ENCODE measurements at places on chromosomes 16 and 17. TPM values are rescaled to one million over a fixed set of nuclear protein-coding genes. Genes with fewer than 3 reads are reported as not detected.
A peak's percentile ranks its signal among the peaks of the same experiment; 100 is the strongest.

DNA sequence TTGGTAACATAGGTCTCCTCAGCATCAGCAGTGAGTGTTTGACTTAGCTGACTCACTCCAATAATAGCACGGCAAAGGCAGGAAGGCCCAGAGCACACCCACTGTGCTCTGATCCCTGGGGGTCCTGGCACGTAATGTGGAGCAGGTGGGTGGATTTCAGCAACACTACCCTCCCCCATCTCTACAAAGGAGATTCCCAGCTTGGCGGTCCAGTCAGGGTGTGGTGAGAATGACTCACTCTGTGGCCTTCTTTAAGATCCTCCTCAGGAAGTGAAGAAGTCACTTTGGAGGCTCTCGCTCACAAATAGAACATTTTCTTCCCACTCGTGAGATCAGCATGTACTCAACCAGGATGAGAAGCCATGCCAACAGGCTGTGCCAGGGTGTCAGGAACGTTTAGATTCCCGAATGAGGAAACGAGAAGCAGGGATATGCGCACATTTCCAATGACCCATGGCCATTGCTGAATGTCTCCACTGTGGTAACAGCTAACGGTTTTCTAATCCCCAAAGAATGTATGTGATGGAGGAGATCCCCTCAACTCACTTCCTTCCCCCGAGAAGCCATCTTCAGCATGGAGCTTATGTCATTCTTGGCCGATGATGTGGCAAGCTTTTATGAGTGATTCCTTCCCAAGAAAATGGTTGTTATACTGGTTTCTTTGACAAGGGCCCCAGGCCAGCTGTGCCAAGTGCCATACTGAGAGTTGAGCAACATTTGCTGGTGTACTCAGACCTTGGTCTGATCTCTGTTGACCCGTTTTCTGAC is 365.2 kb downstream of the C16orf95 start:
- DNase-seq: no peak

DNA sequence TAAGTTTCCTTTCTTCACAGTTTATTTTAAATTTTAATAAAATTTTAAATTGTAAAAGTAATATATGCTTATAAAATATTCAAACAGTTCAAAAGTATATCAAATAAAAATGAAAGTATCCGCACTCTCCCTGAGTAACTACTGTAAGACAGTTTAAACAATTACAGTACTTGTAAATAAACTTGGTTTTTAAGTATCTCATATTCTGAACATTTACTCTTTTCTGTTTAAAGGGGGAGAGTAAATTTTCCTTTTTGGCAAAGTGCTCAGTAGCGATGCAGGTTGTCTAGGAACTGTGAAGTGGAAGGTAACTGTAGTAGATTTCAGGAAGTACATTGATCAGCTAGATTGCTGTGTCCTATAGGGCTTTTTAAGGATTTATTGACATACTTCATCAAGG is 28.8 kb downstream of the AATF start:
- DNase-seq: no peak

GRCh38 chr17:55089256-55089655 is 120.7 kb downstream of the STXBP4 start:
- DNase-seq: no peak

- DNase-seq: no peak
Measured at GRCh38 chr17:79029327-79030009, 5.5 kb downstream of the C1QTNF1 start.

DNA sequence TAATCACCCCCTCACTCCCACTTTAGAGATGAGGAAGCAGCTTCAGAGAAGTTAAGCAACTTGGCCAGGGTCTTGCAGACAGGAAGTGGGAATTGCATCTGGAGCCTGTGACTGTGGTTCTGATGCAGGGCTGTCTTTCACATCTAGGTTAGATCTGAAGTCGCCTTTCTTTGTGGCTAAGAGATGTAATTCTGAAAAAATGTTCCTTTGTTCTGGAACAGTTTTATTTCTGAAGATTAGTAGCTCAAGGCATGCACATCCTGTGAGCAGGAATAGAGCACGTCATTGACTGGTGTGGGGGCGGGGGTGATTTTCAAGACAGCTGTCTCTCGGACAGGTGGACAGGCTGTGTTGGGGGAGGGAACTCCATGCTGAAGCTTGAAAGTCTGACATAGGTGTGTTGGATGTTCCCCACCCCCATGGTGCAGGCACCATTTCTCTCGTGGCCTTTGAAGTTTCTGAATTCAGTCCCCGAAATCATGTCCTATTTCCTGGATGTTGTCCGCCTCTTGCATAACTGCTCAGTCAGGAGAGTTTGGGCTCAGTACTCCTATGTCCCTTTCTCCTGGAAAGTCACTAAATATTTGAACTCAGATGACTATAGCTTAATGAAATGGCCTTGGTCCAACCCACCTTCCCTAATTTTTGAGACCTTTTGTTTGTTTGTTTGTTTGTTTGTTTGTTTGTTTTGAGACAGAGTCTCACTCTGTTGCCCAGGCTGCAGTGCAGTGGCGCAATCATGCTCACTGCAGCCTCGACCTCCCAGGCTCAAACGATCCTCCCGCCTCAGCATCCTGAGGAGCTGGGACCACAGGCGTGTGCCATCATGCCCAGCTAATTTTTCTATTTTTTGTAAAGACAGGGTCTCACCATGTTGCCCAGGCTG is 21.0 kb upstream of the HERPUD1 start:
- DNase-seq: no peak

DNA sequence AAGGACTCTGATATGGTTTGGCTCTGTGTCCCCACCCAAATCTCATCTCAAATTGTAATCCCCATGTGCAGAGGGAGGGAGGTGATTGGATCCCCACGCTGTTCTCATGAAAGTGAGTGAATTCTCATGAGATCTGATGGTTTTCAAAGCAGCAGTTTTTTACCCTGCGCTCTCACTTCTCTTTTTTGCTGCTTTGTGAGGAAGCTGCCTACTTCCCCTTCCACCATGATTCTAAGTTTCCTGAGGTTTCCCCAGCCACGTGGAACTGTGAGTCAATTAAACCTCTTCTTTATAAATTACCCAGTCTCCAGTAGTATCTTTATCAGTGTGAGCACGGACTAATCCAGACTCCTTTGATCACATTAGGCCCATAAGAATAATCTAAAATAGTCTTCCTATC is 719.7 kb upstream of the CDH8 start:
- DNase-seq: no peak

DNA sequence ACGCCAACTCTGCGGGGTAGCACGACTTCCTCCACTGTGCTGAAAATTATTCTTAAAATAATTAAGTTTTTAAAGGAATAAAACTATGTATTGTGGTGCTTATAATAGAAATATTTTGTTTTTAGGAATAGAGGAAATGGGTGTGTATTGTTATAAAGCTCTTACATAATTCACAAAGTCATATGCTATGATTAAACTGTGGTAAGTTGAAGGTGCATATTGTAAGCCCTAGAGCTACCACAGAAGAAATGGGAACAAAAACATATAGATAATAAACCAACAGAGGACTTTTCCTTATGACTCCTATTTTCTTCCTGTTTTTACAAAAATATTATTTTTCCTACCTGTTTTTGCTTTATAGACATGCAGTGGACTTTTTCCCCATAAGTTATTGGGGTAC is 4.3 kb upstream of the SLFN11 start:
- no peak for DNase-seq

DNA sequence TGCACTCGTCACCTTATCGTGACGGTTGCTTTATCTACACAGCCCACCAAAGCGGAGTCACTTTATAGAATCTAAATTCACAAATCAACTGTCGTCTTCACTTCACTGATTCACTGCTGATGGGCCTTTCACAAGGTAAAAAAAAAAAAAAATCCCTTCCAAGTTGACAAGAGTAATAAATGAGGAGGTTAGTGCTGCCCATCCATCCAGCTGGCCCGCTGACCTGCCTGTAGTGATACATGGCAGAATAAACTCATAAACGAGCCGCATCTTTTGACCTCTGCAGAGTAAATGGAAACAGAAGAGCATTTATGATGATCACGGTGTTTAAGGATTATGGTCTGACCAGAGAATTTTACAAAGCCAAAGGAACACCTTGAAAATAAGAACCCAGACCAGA is 227.3 kb upstream of the IRX5 start:
- DNase-seq: no peak

The MPP3 gene
- total RNA-seq: 7.0 TPM

DNA sequence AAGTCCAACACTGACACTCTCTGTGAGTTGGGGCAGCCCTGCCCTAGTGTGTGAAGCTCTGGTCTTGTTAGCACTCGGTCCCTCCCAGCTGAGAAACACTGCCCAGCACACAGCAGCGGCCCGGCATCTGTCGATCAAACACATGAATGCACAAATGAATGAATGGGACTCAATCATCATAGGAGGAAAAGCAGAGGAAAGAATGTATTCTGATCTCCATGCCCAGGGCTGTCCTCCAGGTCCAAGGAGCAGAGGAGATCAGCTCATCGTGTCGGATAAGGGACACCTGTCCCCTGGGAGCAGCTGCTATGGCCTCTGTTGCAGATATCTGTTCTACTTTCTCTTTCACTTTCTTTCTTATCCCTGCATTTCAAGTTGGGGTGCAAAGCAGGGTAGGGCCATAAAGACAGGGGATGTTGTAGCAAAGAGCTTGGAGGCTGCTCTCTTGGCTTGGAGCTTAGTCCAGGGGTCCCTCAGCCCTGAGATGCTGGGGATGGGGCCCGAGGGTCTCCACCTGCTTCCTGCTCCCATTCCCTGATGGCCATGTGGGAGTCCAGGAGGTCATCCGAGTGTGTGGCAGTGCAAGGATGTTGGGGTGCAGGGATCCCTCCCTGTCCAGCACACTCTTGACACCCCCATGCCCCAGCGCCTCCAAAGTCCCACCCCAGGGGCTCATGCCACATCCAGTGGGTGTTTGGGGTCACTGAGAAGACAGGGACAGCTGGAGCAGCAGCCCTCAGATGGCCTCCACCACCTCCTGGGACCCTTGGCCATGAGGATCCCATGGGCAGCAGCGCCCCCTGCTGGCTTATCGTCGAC is 88.2 kb downstream of the IRF8 start:
- DNase-seq: peak; percentile 69
